ENCODE measurements at places on chromosomes 11 and 22.

DNA sequence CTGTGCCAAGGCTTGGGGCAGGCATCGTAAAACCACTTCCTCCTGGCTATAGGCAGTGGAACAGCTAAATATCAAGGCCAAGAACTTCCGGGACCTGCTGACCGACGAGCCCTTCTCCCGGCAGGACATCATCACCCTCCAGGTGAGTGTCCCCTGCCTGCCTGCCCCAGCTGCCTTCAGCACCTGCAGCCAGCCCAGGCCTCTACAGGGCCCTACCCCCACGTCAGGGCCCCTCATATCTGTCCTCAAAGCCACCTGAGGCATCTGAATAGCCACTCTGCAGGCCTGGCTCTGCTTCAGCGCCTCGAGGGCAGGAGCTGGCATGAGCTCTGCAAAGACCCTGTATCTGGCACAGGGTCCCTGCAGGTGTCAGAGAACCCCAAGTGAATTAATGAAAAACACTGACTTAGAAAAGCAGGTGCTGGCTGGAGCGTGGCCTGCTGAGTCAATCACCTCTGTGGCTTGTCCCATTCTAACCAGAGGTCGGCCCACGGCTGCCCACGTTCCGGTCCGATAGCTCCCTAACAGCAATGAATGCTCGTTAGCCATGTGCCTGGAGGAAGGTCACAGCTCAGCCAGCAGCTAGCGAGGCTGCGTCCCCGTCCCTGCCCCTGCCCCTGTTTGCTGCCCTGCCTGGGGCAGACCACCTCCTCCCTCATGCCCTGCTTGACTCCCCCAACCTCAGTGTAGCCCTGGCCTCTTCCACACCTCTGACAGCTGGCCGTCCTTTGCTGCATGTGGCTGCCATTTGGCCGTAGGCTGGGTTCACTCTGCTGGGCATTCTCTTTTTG is 16.8 kb downstream of the PPIL2 start:
- no peak for DNase-seq

DNA sequence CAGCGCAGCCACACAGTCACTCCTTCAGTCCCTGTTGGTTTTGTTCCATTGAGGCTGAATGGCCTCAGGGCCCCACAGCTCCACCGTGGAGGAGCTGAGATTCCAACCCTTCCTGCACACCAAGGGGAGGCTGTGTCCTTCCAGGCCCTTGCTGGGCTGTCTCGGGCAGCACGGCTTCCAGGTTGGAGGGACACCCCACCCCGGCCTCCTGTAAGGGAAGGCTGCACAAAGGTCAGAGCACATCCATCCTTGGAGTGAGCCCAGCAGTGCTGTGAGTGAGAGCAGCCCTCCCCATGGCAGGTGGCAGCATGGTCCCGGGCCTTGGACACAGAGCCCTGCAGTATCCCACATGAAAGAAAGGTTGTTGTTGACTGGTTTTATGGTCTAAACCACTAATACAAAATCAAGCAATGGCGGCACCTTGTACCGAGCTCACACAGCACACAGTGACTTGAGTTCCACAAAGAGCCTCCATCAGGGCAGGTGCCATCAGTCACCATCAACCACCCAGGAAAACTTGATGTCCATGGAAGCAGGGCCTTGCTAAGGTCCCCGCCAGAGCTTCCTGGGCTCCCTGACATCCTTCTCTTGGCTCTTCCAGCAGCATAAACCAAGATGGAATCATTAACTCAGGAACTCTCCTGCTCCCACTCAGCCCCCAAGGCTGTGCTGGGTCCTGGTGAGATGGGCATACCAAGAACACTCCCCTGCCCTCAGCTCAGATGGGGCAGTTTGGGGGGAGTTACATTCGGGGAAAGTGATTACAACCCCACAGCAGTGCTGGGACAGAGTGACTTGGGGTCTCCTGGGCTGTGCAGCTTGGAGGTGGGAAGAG is 1500.4 kb downstream of the TBC1D22A start:
- no peak for DNase-seq

DNA sequence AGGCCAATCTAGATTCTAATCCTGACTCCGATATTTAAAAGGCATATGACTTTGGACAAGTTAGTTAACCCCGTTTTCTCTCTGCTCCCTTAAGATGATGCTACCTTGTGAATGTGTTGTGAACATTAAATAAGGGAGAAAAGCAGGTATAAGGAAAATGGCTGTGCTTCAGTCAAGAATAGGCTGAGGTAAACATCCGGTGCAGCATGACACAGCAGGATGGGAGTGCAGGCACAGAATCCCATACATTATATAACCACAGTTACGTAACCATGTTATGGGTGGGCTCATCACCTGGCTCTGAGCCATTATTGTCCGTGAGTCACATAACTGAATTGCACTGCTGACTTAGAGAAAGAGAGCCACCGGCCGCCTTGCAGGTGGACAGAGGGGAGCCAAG is 382.2 kb upstream of the ANO5 start:
- no peak for DNase-seq

DNA sequence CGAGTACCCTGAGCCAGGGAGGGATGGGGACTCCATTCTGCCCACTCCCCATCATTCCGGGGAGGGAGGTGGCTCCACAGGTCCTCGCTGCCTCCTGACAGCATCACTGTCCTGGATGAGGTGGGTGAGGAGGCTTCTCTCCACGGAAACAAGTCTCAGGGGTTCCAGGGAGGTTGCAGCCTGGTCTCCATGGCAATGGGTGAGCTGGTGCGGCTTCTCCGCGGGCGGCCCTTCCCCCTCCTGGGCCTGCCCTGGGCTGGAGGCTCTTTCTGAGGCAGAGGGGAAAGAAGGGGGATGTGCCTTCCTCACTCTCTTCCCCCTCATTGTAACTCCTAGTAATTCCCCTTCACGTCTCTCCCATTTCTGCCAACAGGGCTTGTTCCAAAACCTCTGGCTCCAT is 37.1 kb upstream of the PARVG start:
- DNase-seq, result no peak

DNA sequence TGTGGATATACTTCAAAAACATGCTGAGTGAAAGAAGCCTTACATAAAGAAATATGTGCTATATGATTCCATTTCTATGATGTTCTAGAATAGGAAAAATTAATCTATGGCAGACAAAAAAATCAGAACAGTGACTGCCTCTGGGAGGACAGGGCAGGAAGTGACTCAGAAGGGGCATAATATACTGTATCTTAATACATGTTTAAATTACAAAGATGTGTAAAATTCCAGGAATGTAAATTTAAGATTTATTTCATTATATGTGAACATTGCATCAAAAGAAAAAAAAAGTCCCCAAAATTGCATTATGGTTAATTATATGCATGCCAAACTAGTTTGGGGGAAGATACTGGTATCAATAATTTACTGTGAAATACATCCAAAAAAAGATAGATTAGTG is 32.2 kb downstream of the SBF2 start:
- DNase-seq, result no peak

GRCh38 chr11:102553835-102554282 is 23.3 kb upstream of the MMP7 start:
- no peak for DNase-seq

DNA sequence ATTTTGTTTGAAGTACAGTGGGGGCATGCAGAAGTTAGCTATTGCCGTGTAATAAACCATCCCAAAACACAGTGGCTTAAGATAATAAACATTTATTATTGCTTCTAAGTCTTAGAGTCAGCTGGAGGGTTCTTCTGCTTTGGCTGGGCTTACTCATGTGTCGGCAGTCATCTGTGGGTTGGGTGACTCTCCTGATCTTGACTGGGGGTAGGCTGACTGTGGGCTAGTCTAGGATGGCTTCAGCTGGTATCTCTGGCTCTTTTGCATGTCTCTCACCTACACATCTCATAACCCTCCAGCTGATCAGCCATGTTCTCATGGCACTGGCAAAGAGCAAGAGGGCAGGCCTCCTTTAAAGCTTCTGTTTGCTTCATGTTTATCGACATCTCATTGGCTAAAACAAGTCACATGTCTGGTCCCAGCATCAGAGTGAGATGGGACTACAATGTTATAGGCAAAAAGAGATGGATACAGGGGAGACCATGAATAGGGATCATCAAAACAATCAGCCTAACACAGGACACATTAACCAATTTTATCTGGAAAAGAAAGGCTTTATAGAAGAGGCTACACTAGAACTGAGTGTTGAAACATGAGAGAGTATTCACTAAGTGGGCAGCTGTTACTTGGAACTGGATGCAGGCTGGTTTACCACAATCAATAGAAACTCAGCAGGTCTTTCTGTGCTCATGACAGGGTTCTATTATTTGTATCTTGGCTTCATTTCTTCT is 5.1 kb downstream of the LRRC51 start:
- DNase-seq, result no peak

DNA sequence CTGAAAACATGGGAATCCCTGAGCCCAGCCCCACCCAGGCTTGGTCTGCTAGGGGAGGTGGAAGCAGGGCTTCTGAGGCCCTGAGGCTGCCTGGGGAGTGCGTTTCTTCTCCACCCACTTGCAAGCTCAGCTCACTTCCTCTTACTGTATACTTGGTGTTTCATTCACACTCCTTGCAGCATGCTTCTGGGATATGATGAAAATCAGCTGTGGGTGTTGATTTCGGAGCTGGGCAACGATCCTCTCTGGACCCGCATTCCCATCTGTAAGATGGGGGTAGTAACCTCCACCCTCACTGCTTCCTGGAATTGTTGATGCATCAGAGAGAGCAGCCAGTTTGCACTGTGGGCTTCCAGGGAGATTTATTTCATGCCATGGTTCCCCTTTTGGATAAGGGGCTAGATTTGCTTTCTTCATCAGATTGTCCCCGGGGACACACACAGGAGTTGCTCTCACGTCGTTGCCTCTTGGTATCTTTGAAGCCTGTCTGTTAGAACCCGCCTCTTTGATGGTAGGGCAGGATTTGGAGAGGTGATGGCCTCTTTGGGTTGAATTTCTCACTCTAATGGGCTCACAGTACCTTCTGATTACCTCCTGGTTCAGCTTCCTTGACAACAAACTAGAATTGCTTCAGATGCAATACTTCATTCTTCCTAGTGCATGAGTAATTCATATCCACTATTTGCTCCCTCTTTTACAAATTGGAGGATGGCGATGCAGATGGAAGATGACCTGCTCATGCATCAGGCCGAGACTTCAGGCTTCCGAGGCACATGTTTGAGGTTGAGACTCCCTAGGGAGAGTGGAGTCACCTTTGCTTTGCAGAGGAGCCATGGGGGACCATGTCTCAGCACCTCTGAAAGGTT is 40.4 kb downstream of the BCR start:
- DNase-seq, result no peak

DNA sequence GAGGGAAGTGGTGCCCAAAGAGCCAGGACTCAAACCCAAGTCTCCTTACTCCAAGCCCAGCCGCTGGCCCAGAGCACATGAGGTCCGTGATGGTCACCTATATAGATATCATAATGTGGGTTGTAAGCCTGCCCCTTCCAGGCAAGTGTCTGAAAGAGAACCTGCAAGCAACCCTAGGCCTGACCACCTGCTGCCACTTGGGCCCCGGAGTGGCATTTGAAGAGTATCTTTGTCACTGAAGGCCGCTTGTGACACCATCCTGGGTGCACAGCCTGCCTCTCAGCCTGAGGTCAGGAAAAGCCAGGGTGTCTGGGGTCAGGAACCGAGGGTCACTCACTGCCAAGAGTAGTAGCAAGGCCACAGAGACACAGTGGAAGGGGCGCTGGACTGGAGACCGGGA is 32.4 kb downstream of the OTOG start:
- DNase-seq, result no peak

DNA sequence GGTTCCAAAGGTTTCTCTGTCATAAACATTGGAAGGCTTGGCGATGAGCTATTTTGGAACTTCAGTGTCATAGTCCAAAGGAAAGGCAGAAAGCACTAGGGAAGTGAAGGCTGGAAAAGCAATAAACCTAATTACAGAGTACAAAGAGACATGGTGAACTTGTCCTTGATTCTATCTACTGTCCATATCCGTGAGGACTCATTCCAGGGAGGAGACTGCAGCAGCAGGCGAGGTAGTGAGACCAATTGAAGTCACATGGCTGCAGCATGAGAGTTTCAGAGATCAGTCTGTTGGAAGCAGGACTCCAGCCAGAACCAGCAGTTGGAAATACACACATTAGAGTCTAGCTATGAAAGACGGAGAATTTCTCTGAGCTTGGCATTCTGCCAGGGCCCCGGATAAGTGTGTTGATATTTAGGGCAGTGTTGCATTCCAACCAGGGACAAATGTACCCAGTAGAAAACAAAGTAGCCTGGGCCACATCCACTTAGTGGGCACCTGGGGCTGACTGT is 54.1 kb upstream of the ARHGAP42 start:
- DNase-seq, result no peak

- no peak for DNase-seq
These were observed 15.2 kb downstream of the TRIM3 start for GRCh38 chr11:6458352-6459098.

- DNase-seq, result no peak
These were observed 1085.0 kb upstream of the TENM4 start for GRCh38 chr11:80525663-80526405.

GRCh38 chr11:68689737-68690625 is 5.6 kb downstream of the GAL start:
- no peak for DNase-seq

GRCh38 chr22:28443526-28443876 is 236.1 kb downstream of the TTC28 start:
- DNase-seq, result no peak

- DNase-seq, result no peak
These were observed 10.5 kb upstream of the MGAT3 start for GRCh38 chr22:39446239-39446721.

DNA sequence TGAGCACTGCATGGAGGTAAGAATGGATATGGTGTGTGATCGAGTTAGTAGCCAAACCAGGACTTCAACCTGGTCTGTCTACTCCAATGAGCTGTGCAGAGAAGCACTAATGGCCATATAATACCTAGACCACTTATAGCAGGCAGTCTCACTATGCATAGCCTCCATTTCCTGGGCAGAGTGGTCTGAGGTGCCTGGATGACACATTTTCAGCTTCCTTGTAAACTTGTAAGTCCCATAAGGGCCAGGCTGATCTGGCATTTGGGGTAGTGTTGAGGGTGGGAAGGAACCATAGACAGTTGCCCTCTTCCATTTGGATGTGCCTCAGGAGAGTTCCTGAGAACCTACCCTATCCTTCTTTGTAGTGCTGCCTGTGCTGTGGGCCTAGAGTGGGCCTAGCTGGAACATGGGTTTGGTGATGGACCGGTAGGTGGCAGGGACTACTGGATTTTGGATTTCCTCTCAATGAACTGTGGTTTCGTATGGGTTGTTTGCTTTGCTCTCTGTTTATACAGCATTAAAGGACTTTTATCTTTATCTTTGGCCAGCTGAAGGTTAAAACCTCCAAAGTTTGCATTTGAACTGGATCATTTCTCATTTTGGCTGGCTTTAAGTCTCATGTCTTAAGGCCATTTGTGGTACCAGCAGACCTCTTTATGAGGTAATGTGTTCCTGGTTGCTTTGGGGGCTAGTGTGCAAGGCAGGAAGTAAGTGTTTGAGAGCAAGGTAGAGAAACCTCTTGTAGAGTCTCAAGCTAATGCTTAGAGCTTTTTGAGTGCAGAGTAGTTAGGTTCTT is 86.9 kb downstream of the STIM1 start:
- DNase-seq, result no peak

- DNase-seq, result no peak
These were observed 45.5 kb upstream of the ALKBH3 start for GRCh38 chr11:43835104-43835503.

DNA sequence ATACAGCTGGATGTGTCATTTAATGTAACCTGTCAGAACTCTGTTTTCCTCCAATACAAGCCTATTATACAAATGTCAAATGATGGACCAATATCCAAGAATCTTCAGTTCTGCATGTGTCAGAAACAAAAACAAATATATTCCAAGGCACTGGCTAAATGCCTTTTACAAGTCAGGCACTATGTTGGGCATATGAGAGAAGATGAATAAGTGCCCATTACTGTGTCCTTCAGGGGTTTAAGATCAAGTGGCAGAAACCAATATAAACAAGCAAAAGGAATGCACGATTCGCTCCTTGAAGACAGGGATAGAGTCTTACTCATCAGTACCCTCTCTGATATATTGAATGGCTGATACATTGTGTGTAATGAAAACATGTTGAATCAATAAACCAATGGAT is 254.4 kb downstream of the TTC28 start:
- no peak for DNase-seq
